Stimulated activated CD4-positive, alpha-beta T cell treated with anti-CD3 and anti-CD28 coated beads, TNF-alpha, amount 100 ng/mL, for 4 hours (primary cell): ENCODE measurements at places on chromosomes 13 and 19.

- no peak for DNase-seq
Observed at GRCh38 chr19:44202470-44202869, 9.9 kb upstream of the ZNF227 start.

DNA sequence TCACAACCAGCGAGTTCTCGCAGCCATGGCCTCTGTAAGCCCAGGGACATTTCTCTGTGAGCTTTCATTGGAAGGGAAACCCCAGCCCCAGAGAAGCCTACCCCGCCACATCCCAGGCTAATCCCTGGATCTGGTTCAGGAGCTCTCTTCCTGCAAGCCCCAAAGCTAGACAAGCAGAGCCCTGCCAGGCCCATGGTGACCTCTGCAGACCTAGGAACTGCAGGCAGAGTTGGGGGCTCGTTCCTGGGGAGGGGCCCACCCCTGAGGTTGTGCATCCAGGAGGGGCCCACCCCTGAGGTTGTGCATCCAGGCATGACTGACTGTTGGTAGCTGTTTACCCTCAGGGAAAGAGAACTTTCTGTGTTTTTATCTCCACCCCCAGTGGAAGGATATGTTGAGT lies 21.7 kb downstream of the KCTD15 start:
- DNase-seq = no peak

- DNase-seq = no peak
Observed at GRCh38 chr13:94296471-94296870, 183.0 kb downstream of the DCT start.

- no peak for DNase-seq
Observed at GRCh38 chr13:99657848-99658260, 156.6 kb downstream of the TM9SF2 start.

GRCh38 chr19:16541526-16542044 lies 652 bp downstream of the CHERP start:
- no peak for DNase-seq

DNA sequence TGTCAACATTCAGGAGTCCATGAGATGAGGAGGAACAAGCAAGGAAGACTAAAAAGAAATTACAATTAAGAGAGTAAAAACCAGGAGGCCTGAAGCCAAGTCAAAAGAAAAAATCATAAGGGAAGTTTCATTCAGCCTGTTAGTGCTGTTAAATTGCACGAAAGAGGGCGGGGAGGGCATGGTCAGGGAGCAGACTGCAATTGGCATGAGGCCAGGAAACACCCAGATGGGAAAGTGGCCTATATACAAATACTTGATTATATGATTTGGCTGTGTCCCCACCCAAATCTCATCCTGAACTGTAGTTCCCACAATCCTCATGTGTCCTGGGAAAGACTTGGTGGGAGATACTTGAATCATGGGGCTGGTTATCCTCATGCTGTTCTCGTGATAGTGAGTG lies 43.9 kb downstream of the TNFSF13B start:
- DNase-seq = no peak

- DNase-seq = peak; percentile 49
Observed at GRCh38 chr19:56066152-56067023, 54.7 kb downstream of the ZNF787 start.

GRCh38 chr19:4593409-4593851 lies 33.9 kb upstream of the SEMA6B start:
- no peak for DNase-seq

GRCh38 chr19:39223703-39224279 lies 19.7 kb upstream of the SYCN start:
- no peak for DNase-seq

- DNase-seq = no peak
Observed at GRCh38 chr13:43838909-43839308, 40.6 kb downstream of the CCDC122 start.

GRCh38 chr19:50636317-50637085 lies 3.2 kb downstream of the SYT3 start:
- no peak for DNase-seq

- DNase-seq = no peak
Observed at GRCh38 chr13:45704854-45705695, 3.0 kb downstream of the CBY2 start.

GRCh38 chr13:38826182-38826813 lies 139.4 kb downstream of the FREM2 start:
- DNase-seq = no peak

GRCh38 chr13:99863789-99864626 lies 107.6 kb downstream of the ZIC5 start:
- no peak for DNase-seq

GRCh38 chr13:79034341-79034740 lies 371.7 kb downstream of the RBM26 start:
- DNase-seq = no peak

- DNase-seq = no peak
Observed at GRCh38 chr19:15015946-15016542, 33.2 kb upstream of the CASP14 start.

DNA sequence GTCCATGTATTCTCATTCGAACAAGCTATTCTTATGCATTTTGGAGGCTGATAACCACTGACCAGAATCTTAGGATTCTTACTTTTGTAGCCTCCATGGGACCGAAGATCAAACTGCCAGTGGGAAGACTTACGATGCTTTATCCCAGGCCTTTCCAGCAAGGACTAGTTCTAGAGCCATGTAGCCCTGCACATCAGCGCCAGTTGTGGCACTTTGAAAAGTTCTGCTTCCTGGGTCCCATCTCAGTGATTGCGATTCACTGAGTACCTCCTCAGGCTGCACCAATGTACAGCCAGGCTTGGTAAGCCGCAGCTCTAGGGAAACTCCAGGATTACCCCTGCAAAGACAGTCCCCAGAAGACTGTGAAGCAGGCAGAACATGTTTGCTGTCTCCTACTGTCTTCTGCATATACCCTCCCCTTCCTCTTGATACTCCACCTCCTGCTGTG lies 18.9 kb upstream of the ENOX1 start:
- no peak for DNase-seq

DNA sequence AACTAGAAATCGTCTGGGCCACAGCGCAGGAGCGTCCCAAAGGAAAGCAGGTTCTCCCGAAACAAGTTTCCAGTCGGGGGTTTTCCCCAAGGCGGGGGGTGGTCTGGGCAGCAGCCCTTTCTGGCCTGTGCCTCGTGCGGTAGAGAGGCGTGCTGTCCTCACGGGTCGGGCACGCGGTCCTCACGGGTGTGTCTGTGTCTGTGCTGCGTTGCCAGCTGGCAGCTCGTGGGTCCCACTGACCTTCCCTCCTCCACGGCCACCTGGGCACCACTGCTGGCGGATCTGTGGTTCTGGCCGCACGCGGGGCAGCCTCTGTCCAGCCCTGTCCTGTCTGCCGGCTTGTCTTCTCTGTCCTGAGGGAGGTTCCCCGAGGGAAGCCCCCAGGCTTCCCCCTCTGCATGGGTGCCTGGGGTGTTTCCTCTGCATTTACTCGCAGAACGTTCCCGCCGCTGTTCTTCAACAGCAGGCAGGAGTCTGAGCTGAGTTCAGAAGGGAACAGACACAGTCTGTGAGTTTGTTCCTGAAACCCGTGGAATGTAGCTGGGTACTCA lies 98.2 kb upstream of the MCF2L start:
- DNase-seq = no peak
